Gastrocnemius medialis (tissue), 4 donors: ENCODE measurements at places on chromosomes 4 and X. TPM values are rescaled to one million over a fixed set of nuclear protein-coding genes. Genes with fewer than 3 reads are reported as not detected.

GRCh38 chr4:36292556-36293188 is 11.3 kb downstream of the DTHD1 start:
- no peaks in the 10 kb centered on the region for H3K4me1 ChIP-seq
- no peaks in the 10 kb centered on the region for H3K27me3 ChIP-seq
- DNase-seq = no peak
- H3K27ac ChIP-seq = no peak overlapping the region
- no peaks in the 10 kb centered on the region for H3K36me3 ChIP-seq

GRCh38 chr4:108636246-108636645 is 14.2 kb upstream of the OSTC start:
- H3K4me3 ChIP-seq = no peak overlapping the region
- no peaks in the 10 kb centered on the region for H3K27me3 ChIP-seq
- no peaks in the 10 kb centered on the region for H3K4me1 ChIP-seq
- no peak overlapping the region for H3K27ac ChIP-seq
- peaks cover 36% of the 10 kb centered on the region for H3K36me3 ChIP-seq

DNA sequence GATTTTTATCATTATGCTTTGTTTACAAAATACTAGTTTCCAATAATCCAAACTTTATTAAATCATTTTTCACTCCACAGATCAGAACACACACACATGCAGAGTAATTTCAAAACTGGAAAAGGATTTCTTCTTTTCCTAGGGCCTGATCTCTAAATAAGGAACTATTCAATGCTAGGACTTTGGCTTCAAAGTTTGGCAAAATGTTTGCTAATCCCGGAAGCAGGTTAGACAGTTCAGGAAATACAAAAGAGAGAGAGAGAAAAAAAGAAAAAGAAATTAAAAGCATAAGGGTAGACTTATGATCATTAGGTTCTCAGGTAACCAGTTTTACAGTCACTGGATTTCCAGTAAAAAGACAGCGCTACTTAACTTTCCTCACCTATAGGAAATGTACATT is 211.0 kb downstream of the DCLK2 start:
- H3K4me1 ChIP-seq = no peaks in the 10 kb centered on the region
- no peak overlapping the region for H3K4me3 ChIP-seq
- no peaks in the 10 kb centered on the region for H3K36me3 ChIP-seq
- H3K27ac ChIP-seq = no peak overlapping the region
- H3K27me3 ChIP-seq = no peaks in the 10 kb centered on the region

DNA sequence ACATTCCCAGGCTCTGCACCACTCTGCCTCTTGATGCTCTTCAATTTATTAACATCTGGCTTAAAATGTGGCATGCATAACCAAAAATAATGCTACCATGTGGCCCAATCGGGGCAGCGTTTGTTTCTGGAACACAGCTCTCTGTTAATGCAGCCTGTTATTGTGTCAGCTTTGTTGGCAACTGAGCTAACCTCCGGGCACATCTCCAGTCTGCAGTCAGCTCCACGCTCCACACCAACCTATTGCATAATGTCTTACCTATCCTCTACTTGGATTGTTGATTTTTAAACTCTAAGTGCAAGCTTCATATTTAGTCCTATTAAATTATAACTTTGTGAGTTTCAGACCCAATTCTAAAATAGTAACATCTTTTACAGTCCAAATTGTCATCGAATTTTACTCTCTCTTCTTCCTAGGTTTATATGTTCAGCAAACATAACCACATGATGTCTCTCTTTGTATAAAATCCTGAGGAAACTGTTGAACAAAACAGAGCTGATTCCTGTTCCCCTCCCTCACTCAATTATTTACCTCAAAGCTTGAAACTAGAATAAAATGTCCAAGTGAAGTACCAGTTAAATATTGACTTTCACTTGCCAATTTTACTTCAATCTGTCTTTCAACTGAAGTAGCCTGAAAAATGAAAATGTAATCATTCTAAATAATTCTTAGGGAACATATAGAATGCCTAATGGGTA is 92.2 kb upstream of the RAPGEF2 start:
- H3K4me3 ChIP-seq = no peak overlapping the region
- no peaks in the 10 kb centered on the region for H3K27me3 ChIP-seq

DNA sequence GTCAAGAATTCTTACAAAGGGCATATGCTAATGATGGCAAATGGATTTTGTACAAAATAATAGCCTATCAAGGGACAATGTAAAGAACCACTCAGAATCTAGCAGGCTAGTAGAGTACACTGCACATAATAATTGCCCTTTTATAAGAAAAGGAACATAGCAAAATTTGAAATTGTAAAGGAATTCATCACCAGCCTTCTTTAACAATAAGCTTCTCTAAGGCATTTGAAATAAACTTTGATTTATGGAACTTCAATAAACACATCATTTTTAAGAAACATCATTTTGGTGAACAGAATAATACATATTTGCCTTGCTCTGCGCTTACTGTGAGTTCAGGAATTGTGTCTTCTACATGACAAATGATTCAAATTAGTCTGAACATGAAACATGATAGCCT is 9.7 kb upstream of the ATP10D start:
- H3K4me1 ChIP-seq = no peaks in the 10 kb centered on the region
- H3K4me3 ChIP-seq = no peak overlapping the region
- no peaks in the 10 kb centered on the region for H3K36me3 ChIP-seq
- no peak overlapping the region for H3K27ac ChIP-seq
- H3K27me3 ChIP-seq = no peaks in the 10 kb centered on the region
- DNase-seq = no peak

GRCh38 chr4:56979421-56980072 is 851 bp downstream of the POLR2B start:
- peak overlapping the region; percentile 91 for H3K27ac ChIP-seq
- peaks cover 3% of the 10 kb centered on the region for H3K36me3 ChIP-seq
- peaks cover 41% of the 10 kb centered on the region for H3K4me1 ChIP-seq
- no peaks in the 10 kb centered on the region for H3K27me3 ChIP-seq

DNA sequence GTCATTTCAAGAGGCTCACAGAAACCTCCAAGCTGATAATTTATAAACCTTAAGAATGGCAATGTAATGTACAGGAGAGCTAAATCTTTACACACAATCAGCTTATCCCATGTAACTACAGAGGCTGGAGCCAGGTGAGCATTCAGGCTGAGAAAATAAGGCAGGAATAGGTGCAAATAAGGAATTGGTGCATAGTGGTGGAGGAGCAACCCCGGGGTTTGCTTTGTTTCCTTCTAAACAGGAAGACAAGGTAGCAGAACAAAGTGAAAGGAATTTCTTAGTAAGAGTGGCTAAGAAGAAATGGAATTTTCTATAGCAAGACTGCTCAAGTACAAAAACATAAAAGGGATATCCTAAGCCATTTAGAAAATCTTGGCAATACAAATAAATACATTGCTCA is 82.4 kb downstream of the NR3C2 start:
- no peak overlapping the region for H3K4me3 ChIP-seq
- no peak for DNase-seq
- no peaks in the 10 kb centered on the region for H3K4me1 ChIP-seq

GRCh38 chrX:107736781-107737531 is 38.6 kb downstream of the TSC22D3 start:
- H3K27me3 ChIP-seq = no peaks in the 10 kb centered on the region
- H3K27ac ChIP-seq = peak overlapping the region; percentile 96
- no peak for DNase-seq
- H3K4me1 ChIP-seq = peaks cover 66% of the 10 kb centered on the region

GRCh38 chr4:86036736-86037135 is 323.1 kb downstream of the MAPK10 start:
- H3K4me1 ChIP-seq = peaks cover 10% of the 10 kb centered on the region
- DNase-seq = no peak
- no peak overlapping the region for H3K4me3 ChIP-seq
- H3K27ac ChIP-seq = no peak overlapping the region

Gene PFKFB1
- 9.3 TPM for total RNA-seq

Gene TLR7
- total RNA-seq = 0.22 TPM

Gene PPEF2
- 0.13 TPM for total RNA-seq

Gene GUCY2F
- total RNA-seq = not detected

Gene DMRTC1B
- not detected for total RNA-seq

Gene ADAM29
- not detected for total RNA-seq

Gene GPR143
- total RNA-seq = not detected

Gene TMEM35A
- not detected for total RNA-seq
